ENCODE measurements at places on chromosomes 7 and 10.
A peak's percentile ranks its signal among the peaks of the same experiment; 100 is the strongest.

DNA sequence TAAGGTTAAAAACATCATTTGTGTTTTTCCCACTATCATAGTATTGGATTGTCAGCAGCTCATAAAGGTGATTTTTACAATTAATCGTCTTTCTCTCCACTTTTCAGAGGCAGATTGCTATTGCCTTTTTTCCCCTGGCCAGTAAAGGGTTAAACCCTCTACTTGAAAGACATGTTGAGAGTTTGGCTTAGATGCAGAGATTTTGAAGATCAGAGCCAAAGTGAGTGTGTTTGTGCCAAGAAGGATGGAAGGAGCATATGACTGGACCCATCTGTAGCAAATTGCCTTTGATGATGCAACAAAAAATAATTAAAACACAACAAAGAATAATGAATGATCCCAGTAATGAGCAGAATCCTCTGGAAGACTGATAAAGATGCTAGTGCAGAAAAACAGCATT lies 373.1 kb downstream of the MALRD1 start:
- DNase-seq, result no peak

DNA sequence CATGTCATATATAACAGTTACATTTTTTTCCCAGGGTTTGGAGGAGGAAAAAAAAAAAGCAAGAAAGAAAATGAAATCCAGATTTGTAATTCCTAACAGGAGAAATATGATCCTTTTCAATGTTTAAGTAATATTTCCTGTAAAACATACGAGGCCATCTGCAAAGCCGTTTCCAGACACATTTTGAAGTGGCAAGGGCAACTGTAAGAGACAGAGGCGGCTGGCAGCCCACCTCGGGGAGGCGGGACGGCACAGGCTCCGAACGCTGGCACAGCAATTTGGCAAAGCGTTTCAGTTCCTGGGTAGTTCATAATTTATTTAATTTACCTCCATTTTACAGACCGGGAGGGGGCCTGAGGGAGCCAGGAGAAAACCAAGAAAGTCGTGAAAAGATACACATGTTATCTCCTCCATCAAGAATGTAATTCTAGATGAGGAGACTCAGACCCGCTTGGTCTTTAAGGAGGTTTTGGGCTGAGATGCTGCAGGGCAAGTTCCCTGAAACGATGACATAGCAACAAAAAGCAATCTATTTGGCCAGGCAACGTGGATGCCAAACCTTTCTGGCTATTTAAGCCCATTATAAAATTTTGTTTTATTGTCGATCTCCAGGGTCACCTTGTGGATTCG lies 448.5 kb upstream of the MKI67 start:
- no peak for DNase-seq

DNA sequence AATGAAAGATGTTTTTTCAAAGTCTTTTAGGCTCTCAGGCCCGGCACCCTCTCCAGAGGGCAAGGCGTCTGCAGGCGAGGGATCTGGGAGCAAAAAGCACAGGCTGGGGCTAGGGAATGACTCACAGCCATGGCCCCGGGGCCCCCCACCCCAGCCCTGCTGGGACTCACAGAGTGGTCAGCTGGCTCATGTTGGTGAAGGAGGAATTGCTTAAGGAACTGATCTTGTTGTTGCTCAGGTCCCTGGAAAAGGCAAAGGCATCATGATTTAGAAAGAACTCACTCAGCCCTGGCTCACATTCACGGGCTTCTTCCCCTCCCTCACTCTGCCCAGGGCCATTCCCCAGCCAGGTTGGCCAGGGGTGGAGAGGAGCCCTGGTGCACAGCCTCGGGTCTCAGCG lies 151.5 kb downstream of the SLIT1 start:
- DNase-seq, result no peak

DNA sequence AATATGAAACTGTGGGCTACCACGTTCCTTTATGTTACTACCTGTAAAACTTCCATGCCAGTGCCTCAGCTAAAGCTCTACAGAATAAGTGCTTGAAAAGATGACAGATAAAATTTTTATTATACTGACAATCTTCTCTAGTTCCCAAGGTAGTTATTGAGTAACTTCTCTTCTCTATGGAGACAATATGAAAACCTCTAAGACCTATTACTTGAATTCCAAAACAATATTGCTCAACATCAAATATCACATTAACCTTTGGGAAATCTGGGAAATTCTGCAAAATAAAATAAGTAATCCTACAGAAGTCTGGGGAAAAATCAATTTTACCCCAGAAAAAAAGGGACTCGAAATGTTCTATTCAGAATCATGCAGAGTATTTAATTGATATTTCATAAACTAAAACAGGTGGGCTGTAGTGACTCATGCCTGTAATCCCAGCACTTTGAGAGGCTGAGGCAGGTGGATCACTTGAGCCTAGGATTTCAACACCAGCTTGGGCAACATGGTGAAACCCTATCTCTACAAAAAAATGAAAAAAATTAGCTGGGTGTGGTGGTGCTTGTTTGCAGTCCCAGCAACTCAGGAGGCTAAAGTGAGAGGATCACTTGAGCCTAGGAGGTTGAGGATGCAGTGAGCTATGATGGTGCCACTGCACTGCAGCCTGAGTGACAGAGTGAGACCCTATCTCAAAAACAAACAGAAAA lies 23.8 kb upstream of the ANK3 start:
- no peak for DNase-seq

GRCh38 chr7:98175260-98175940 lies 35.8 kb upstream of the BHLHA15 start:
- no peak for DNase-seq

DNA sequence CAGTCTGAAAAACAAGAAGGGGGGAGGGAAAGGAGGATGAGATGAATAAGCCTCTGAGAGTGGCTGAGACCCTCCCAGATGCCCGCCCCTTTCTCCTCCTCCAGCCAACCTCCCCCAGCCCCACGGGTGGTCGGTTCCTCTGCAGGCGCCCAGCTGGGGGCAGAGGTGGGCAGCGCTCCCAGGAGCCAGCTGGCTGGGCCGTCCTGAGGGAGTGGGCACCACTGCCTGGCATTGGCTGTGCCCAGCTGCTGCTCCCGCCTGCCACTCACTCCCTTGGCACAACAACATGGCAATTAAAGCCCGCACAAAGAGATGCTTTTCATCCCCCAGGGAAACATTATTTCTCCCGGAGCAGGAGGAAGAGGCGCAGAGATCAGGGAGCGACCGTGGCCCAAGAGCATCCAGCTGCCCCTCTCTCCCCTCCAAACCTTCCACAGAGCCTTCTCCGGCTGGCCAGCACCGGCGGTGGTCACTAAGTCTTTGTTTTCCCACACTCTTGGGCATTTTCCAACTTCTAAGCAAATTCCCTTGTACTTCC lies 107.2 kb downstream of the SPDYE5 start:
- DNase-seq, result no peak

- no peak for DNase-seq
Observed at GRCh38 chr7:148218603-148219002, 372.0 kb upstream of the C7orf33 start.

GRCh38 chr10:110498087-110498981 lies 627 bp downstream of the DUSP5 start:
- no peak for DNase-seq

- DNase-seq, result peak; percentile 59
Observed at GRCh38 chr10:86333826-86334487, 32.6 kb downstream of the GRID1 start.

DNA sequence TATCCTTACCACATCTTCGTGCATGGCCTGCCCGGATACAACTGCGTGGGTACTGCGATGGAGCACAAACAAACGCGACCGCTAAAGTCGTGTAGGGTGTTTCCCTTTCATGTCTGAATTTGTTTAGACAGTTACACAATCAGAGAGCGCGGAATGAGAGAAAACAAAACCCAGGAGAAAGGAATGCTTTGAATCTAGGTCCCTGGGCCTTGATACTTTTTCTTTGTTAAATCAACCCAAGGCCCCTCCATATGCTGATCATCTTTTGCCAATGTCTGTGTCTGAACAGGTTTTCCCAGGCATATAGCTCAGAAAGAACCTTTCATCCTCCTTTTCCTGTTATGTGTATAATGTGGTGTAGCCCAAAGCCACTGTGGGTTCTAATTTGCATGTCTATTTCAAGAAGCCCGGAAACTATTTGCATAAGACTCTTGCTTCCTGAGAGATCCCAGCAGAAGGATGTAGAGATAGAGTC lies 145.8 kb downstream of the FRMD4A start:
- DNase-seq, result no peak

DNA sequence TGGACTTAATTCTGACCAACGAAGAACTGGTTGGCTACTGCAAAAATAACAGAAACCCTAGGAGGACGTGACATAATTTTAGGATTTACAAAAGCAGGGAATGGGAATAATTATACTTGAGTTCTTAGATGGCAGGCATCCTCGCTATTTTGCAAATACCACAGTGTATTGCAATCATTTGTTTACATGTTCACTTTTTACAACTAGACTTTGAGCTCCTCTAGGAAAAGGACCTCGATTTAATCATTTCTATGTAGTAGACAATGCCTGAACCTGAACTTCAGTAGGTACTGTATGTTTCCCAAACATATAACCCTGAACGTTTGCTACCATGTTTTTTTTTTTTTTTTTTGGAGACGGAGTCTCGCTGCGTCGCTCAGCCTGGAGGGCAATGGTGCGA lies 137.7 kb downstream of the CNOT4 start:
- DNase-seq, result no peak

DNA sequence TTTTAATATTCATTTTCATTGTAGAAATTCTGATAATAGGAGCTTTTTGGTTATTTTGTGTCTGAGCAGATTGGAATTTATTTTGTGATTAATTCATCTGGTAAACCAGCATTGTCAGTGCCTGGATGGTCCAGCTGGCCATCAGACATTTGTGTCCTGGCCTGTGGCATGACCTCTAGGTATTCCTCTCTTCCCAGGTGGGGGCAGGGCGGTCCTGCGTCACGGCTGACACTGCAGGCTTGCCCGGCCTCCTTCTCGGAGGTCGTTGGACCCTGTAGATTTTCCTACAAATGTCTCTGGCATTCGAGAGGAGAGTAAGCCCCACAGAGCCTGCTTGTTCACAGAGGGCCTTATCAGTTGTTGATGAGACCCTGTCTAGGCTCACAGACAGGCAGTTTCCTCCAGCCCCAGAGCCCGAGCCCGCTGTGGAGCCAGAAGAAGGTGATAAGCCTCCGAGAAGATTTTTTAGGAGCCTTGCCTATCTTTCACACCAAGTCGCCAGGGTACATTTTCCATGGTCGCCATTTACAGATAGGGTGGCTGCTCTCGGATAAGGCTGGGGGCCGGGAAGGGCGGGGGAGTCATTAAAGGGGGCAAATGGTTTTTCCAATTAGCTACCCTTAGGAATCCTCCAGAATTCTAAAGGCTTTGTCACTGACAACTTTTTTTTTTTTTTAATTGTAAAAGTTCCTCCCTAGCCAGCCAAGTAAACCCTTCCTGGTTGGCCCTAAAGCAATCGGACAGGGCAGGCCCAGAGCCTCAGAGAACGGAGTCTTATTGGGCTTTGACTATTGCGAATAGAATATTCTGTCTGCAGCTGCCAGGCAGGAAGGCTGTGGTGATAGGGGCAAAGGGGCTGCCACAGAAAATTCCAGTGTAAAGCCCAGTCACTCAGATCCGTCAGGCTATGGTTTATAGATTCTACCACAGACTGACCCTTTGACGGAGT lies 78.1 kb upstream of the TBX20 start:
- DNase-seq, result no peak

DNA sequence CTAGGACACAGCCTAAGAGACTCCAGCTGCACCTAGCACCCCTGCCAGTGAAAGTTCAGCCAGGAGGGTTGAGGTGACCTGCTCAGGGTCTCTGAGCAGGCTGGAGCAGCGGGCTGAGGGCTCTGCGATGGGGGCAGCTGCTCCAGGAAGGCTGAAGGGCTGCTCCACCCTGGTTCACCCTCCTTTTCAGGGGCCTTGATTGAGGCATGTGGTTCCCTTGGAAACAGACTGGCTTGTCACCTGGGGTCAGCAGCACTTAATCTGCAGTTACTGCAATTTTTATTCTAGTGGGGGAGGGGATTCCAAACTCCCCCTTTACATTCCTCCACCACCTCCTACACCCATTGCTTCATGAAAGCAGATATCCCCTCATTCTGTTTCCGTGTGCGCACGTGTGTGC lies 85.3 kb upstream of the UNC5B start:
- DNase-seq, result no peak

GRCh38 chr10:14698111-14698828 lies 76.4 kb downstream of the FAM107B start:
- no peak for DNase-seq

DNA sequence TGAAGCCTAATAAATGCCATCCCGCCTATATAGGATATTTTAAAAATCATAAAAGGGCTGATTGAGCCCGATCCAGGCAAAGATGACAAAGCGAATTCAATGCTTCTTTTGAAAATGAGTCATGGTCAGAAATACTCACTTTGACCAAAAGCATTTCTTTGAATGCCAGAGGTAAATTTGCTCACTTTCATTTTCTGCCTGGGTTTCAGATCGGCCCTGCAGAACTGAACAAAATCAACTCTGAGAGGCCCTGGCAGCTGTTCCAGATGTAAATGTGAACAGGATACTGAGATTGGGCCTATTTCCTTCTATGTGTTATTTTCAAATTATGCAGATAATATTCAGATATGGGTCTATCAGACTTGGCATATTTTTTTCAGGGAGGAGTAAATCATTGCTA lies 114.8 kb upstream of the ARID5B start:
- no peak for DNase-seq

DNA sequence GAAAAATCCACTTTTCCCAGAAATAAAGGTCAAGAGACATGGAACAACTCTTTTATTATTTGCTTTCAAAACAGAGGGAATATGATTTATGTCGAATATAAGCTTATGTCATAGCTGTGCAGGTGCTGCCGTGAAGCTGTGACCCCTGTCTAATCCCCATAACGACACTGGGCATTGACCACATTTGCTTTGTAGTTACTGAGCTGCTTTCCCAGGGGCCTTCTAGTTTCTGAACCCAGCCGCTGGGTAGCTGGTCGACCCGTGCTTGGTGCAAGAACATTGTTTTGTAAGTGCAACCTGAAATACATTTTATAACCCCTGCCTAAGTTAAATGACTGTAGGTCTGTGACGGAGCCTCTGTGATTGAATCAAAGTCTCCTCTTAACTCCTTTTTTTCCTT lies 144.9 kb upstream of the HDAC9 start:
- DNase-seq, result no peak

- DNase-seq, result no peak
Observed at GRCh38 chr7:99628471-99629465, 12.0 kb downstream of the ZSCAN25 start.

DNA sequence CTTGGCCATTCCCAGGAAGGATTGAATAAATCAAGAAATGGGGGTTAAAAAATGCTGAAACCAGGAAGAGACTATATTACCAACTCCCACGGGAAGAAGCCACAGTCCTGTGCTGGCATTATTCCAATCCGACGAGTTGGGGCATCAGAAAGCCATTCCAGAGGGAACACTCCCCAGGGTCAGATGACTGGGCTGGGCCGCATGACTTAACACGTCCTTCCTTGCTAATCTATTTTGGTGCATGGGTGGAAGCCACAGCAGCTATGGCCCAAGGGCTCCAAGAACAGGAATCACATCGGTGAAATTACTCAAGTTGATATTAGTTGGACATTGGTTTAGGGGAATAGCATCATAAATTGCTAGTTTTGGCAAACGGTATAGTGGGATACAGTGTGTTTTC lies 592.9 kb upstream of the NRP1 start:
- no peak for DNase-seq

All from NCI-H2029 (cell line).